Stimulated activated CD8-positive, alpha-beta memory T cell treated with anti-CD3 and anti-CD28 coated beads, Interleukin-4, amount 100 ng/mL, for 4 hours (primary cell): ENCODE measurements at places on chromosomes 11 and 22.

- DNase-seq: no peak
These were observed 21.7 kb upstream of the COMT start for GRCh38 chr22:19919701-19920363.

GRCh38 chr11:83836883-83837654, 550.9 kb upstream of the CCDC90B start:
- DNase-seq: no peak

DNA sequence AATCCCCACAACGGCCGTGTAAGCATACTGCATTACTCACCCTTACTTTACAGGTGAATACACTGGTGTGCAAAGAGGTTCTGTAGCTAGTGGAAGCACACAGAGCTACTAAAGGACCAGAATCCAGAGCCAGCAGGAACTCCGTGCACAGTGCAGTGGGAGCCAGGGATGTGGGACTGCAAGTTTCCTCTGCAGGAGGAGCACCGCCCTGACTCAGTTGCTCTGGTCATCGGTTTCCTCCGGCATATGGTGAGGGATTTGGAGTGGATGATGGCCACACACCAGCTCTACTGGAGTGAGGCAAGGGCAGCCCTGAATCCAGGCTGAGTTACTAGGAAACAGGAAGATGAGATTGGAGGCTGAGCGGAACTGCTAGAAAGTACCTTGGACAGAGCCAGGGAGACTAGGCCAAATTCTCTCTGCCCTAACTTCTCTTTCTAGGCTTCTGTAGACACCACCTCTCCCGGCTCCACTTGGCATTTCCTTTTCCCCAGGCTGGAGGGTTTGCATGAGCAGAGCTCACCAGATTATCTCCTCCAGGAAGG, 18.2 kb upstream of the C22orf42 start:
- no peak for DNase-seq

DNA sequence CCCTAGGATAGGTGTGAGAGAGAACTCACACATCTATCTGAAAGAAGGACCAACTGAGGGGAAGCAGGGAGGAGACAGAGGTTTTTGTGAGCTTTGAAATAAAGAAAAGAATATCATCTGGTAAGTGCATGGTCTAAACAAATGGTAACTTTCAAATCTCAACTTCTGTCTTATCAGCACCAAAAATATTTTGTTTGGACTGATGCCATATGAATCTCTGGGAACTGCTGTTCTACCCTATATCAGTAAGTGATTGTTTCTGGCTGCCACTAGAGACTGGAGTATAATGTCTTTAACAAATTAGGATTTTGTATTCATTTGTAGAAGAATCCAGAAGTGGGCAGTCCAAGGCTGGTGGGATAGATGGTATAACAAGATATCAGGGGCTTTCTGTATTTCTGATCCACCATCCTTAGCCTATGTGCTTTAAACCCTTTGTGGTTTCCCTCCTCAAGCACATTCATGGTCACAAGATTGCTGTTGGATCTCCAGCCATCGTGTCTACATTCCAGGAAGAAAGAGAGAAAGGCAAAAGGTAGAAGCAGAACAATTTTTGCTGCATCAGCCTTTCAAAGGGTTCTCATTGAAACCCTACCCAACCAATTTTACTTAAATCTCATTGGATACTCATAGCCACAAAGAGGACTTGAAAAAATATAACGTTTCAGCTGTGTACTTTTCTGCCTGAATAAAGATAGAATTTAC, 4.7 kb downstream of the HEPHL1 start:
- no peak for DNase-seq

GRCh38 chr11:69382131-69383128, 88.5 kb downstream of the MYEOV start:
- DNase-seq: no peak

DNA sequence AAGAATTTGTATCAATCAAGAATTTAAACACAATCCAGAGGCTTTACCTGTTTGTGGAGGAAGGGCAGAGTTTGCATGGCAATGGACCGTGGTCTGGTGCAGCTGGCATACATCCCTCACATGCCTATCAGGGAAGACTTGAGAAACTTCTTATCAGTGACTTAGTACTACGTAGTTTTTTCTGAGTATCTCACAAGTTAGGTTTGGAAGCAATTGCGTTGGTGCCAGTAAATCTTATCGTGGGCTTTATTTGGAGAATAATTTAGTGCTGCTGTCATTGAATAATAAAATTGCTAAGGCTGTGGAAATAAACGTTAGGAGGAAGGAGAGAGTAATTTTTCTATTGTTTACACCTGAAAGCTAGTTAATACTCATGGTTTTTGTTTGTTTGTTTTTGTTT, 72.3 kb downstream of the PRMT3 start:
- no peak for DNase-seq
